ENCODE measurements at places on chromosomes 1 and 21. TPM values are rescaled to one million over a fixed set of nuclear protein-coding genes. Genes with fewer than 3 reads are reported as not detected.

The ALX3 gene
- not detected for polyA plus RNA-seq

The BTBD8 gene
- polyA plus RNA-seq, result 7.7 TPM

The F5 gene
- 4.2 TPM for polyA plus RNA-seq

The SPATA46 gene
- polyA plus RNA-seq, result 5.1 TPM

DNA sequence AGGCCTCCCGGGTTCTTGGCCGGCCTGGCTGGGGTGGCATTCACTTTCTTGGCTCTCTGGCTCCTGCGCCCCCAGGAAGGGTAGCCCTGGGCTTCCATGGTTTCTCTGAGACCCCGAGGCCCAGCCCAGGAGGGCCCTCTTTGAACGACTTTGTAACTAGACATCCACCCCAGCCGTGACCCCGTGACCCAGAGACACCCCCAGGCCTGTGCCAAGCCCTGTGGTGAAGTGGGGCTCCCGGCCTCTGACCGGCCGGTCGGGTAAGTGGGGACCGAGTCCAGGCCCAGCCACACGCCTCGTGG is 64.0 kb downstream of the COL18A1 start:
- DNase-seq, result no peak

DNA sequence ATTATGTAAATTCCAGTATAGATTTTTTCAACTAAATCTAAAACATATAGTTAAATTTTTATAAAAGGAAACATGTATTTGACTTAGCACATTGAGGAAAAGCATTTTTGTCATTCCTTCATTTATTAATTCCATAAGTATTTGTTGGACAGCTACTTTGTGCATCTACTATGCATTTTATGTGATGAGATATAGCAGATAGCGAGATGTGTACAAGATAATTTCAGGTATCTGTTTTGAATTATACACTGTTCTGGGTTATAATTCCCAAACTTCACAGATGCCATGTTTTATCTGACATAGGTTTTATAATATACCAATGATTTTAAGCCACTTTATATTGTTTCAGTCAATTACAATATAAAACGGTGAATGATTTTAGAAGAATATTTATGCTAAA is 398.7 kb downstream of the USH2A start:
- no peak for DNase-seq

GRCh38 chr1:242634732-242635131 is 110.2 kb upstream of the PLD5 start:
- DNase-seq, result no peak

DNA sequence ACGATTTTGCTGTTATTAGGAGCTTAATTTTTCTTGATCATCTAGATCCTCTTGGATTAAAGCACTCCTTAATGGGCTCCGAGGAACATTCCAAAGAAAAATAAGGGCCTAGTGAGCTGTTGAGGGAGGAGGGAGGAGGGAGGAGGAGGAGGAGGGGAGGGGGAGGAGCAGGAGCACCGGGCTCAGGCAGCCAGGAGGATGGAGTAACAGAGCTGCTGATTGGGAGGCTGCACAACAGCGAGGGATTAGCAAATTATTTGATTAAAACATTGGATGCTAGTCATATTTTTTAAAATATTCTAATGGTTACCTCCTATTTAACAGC is 302.1 kb upstream of the RRP15 start:
- DNase-seq, result no peak

- DNase-seq, result no peak
Measured at GRCh38 chr1:59279645-59280044, 17.2 kb upstream of the FGGY start.

- no peak for DNase-seq
Measured at GRCh38 chr1:53163291-53163768, 20.9 kb upstream of the SLC1A7 start.

- DNase-seq, result no peak
Measured at GRCh38 chr1:57235730-57236510, 187.9 kb downstream of the DAB1 start.

- DNase-seq, result no peak
Measured at GRCh38 chr1:147762233-147763024, 2.0 kb upstream of the GJA5 start.

- peak; percentile 70 for DNase-seq
Measured at GRCh38 chr1:208528578-208529240, 284.5 kb upstream of the PLXNA2 start.

- DNase-seq, result no peak
Measured at GRCh38 chr1:70990469-70991253, 57.0 kb downstream of the PTGER3 start.

DNA sequence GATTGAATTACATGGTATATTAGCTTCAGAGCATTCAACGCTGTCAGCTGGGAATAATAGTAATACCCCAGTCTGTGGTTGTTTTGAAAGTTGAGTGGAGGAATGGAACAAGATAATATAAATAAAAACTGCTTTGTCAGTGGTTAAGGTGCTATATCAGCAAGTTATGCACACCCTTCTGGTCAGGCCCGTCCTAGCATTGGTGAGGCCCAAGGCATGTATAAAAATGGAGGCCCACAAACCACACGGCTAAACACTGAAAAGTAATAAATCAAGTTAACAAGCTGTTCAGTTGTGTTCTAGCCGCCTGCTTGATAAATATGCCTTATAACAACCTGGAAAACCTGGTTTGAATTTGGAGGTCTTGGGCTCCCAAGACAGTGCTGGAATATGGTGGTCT is 77.4 kb downstream of the PSMG1 start:
- no peak for DNase-seq

DNA sequence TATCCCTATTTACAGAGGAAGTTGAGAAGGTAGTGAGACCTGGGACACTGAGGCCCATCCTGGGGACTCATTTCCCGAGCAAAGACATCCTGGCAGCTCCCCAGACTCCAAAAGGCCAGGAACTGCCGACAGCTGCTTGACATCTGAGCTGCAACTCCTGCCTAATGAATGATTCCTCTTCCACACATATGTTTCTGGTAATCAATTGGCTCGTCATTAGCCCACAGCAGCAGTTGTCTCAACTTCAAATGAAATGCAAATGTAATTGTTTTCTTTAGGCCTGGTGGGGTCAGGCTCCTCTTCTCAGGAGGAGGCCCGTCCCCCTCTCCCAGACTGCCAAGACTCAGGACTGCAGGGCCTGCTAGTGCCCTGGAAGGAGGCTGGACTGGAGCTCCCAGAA is 61.8 kb upstream of the DISP3 start:
- no peak for DNase-seq

DNA sequence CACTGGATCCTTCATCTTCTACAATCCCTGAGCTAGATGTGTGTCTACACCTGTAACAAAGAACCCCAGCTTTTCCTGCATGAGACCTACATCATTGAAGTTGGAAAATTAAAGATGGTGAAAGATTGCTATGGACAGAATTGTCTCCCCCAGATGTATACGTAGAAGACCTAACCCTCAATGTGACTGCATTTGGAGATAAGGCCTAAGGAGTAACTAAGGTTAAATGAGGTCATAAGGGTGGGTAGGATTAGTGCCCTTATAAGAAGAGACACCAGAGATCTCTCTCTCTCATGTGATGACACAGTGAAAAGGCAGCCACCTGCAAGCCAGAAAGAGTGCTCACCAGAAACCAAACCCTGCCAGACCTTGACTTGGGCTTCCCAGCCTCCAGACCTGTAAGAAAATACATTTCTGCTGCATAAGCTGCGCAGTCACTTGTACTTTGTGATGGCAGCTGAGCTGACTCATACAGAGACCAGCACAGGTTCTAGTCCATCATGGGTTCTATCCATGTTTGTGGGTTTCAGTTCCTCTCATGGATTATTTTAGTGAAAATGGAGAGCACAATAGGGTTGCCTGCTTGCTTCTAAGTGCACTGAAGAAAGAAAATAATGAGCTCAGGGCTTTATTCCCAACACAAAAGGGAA is 180.8 kb downstream of the TPR start:
- no peak for DNase-seq

- DNase-seq, result no peak
Measured at GRCh38 chr1:36322786-36323635, 434 bp downstream of the EVA1B start.

DNA sequence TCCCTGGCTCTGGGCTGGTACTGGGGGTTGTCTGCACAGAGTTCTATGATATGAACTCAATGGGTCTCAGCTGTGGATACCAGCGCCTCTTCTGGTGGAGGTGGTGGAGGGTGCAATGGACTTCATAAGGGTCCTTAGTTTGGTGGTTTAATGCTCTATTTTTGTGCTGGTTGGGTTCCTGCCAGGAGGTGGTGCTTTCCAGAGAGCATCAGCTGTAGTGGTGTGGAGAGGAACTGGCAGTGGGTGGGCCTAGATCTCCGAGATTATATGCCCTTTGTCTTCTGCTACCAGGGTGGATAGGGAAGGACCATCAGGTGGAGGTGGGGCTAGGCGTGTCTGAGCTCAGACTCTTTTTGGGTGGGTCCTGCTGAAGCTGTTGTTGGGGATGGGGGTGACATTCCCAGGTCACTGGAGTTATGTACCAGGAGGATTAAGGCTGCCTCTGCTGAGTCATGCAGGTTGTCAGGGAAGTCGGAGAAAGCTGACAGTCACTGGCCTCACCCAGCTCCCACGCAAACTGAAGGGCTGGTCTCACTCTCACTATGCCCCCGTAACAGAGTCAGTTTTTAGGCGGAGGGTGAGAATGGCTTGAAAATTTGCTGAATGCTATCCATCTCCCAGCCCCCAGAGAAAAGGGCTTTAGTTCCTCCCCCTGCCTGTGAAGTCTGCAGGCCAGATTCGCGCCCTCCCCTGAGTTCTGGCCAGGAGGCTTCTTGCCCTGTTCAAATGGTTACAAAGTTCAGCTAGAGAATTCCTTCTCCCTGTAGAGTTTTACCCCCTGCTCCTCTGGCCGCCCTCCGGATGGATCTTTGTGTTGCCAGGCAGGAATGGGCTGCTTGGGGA is 902.9 kb downstream of the LTN1 start:
- no peak for DNase-seq

GRCh38 chr1:7650801-7651200 is 120.3 kb upstream of the VAMP3 start:
- peak; percentile 38 for DNase-seq

- no peak for DNase-seq
Measured at GRCh38 chr1:158969166-158969565, 37.8 kb downstream of the PYHIN1 start.

DNA sequence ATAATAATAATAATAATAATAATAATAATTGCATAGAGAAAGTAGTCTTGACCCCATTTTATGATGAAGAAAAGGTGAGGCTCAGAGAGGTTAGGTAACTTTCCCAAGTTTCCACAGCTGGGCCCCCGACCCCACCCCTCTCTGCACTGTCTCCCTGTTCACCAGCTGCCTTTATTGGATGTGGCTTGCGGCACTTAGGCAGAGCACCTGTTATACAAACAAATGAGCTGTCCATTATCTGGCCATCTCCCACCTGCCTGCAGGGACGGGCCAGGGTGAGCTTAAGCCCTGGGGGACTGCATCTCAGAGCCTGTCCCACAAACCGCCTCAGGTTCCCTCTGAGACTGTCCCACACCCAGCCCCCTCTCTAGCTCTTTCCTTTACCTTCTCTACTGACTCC is 10.1 kb upstream of the EFNA1 start:
- no peak for DNase-seq

- no peak for DNase-seq
Measured at GRCh38 chr1:30855686-30856259, 52.8 kb downstream of the SDC3 start.

GRCh38 chr1:149844101-149844500 is 55.3 kb upstream of the BOLA1 start:
- no peak for DNase-seq

DNA sequence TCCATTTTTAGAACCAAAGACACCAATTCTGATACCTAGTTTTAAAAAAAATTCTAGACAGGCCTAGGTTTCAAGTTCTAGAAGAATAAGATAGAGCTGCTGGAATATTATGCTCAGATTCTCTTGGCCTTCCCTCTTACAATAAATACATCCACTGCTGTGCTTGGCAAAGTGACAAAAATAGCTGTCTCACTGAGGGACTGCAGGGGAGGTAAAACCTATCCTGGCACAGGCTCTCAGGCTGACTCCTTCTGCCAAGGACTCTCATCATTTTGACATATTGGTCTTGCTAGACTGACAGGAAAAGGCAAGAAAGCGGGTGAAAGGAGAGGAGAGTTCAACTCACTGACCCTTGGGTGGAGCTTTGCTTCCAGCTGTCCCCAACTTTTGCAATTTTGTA is 197.0 kb upstream of the LHX8 start:
- DNase-seq, result no peak

GRCh38 chr1:37258068-37258467 is 216.3 kb upstream of the ZC3H12A start:
- DNase-seq, result no peak

- no peak for DNase-seq
Measured at GRCh38 chr21:32182449-32182848, 96.4 kb downstream of the MIS18A start.
